Stimulated activated CD8-positive, alpha-beta memory T cell treated with anti-CD3 and anti-CD28 coated beads, Interleukin-2, amount 100 ng/mL, for 1 hour (primary cell): ENCODE measurements at places on chromosomes 2 and 18.

DNA sequence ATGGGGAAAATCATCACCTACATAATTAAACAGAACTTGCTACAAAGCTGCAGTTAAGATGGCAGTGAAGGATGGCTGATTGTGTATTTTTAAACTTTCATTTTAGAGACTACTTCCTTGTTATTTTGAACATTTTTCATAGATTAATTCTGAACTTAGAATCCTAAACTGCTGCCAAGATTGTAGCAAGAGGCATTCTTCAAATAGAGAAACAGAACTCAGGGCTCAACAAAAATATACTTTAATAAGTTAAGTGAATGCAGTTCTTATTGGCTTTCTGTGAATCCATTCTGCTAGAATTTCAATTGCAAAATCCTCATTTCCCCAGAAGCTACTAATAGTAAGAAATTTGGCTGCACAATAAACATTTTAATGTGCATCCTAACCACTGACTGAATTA lies 160.3 kb downstream of the L3MBTL4 start:
- no peak for DNase-seq

- no peak for DNase-seq
Observed at GRCh38 chr2:229080172-229080571, 190.9 kb downstream of the PID1 start.

DNA sequence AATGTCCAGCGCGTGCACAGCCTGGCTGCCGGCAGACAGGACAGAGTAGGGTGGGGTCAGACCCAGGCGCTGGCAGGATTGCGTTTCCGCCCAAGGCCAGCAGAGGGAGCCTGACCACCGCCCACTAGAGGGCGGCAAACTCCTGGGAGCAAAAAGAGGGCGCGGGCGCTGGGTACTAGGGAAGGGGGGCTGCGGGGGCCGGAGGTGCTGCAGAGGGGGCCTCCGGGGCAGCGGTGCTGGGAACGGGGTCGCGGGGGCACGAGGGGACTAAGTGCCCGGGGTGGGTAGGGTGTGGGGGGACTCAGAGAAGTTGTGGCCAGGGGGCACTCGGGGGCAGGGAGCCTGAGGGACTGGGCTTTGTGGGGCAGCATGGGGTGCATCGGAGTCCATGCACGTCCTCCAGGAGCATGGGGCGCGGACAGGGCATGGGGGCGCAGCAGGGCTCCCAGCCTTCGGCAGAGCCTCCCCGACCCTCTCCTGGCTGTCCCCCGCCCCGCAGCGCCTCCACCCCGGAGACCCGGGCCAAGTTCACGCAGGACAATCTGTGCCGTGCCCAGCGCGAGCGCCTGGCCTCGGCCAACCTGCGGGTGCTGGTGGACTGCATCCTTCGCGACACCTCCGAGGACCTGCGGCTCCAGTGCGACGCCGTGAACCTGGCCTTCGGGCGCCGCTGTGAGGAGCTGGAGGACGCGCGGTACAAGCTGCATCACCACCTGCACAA lies 3.2 kb downstream of the TEKT4 start:
- peak; percentile 22 for DNase-seq

DNA sequence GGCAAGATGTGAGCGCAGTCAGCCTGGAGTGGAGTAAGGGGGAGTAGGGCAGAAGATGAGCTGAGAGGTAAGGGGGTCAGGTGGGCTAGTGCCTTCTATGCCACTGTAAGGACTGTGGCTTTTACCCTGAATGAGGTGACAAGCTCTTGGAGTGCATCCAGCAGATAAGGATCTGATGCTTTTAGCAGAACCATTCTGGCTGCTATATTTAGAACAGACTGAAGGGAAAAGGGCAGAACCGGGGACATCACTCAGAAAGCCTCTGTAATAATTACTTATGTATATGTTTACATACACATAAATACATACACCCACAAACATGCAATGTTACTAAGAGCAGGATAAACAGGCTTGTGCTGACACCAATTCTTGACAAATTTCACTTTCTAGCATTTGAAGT lies 124.8 kb downstream of the DTNB start:
- DNase-seq: no peak

- DNase-seq: peak; percentile 64
Observed at GRCh38 chr2:126776692-126777619, 121.0 kb downstream of the GYPC start.

DNA sequence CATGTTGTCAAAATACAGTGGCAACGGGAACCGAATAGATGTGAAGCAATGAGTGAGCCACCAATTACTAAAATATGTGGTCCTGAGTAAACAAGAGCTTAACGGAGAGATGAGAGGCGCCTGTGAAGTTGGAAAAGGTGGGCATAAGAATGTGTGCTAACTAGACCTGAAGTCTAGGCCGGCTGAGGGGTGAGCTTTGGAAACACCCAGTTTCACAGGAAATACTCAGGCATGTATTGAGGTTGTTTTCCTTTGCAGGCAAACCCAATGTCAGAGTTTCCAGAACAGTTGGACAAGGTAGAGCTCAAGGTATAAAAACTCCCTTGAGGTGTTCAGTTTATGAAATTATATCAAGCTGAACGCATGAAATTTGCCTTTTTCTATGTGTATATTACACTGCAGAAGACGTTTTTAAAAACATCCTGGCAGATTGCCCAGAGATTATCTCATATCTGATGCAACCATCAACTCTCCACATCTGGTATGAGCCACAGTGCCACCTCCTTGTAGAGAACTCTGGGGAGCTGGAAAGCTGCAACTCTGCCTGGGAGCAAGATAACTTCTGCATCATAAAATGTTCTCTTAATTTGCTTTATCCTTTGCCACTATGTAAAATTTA lies 3.9 kb upstream of the WDSUB1 start:
- DNase-seq: no peak

DNA sequence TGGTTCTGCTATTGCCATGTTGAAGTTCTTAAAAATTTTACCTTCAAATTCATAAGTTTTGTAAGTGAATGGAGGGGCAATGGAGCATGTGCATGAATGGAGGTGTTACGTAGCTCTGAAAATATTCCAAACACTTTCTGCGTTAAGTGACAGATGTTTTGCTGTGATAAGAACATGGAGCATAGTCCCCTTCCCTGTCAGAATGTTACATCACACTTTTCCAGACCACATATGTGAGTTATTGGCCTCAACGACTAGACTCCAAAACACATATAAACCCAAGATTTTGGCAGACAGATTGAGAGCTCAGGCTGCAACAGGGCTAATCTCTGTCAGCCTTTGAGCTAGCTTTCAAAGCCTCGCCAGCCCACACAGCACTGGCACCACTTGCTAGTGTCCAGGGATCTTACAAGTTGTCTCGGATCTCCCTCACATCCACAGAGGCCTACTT lies 27.2 kb upstream of the MFSD6 start:
- DNase-seq: no peak

GRCh38 chr2:45627911-45628310 lies 16.8 kb upstream of the SRBD1 start:
- DNase-seq: no peak

- DNase-seq: no peak
Observed at GRCh38 chr2:200483729-200484198, 26.1 kb downstream of the KCTD18 start.

DNA sequence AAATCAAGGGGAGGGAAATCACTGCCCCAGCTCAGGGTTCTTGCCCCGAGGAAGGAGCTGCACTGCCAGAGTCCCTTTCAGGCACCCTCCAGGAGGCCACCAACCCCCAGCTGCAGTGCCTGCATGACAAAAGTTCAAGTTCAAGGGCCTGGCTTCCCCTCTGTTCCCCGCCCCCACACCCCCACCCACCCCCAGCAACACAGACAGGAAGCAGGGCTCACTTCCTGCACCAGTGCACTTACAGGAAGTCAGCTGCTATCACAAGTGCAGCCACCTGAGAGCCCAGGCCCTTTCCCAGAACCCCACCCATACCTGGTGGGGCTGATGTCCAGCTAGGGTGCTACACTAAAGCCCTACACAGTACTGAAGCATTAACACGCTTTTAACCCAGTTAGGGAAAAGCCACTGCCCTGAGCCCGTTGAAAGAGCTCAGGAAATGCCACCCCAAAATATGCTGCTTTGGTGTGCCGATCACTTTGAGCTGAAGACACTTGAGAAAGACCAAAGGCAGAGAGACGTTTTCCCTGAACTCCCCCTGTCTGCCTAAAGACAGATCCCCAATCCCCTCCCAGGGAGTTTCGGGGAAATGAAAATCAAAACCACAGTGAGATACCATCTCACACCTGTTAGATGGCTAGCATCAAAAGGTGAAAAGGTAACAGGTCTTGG lies 109.9 kb upstream of the CAB39 start:
- DNase-seq: peak; percentile 4

DNA sequence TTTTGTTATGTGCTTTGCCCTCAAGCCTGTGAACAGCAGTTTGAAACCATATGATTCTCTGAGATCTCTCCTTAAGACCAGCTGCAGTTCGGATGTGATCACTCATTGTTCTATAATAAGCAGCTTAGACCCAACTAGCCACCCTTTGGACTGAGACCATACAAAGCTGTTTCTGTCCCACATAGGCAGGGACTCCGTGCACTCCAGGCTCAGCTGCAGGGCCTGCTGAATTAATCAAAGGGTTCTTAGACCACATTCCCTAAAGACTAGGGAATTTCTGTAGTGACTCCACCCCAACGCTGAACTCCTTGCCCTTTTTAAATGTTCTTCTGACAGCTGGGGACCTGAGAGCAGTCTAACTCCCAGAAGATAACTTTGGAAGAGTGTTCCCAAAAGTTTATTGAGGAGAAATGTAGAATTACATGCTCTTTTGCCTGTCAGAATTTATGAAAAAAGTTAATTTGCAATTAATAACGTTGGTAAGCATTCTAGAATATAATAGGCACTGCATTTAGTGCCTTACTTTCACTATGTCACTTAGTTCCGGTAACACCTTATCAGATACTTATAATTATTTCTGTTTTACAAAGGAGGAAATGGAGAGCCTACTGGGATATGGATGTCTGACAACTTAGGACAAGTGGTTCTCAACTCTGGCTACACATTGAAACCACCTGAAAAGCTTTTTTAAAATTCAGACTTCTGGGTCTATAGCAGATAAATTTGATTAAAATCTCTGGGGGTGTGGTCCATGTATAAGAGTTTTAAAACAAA lies 42.3 kb downstream of the GULP1 start:
- no peak for DNase-seq

- no peak for DNase-seq
Observed at GRCh38 chr2:46876741-46877384, 38.7 kb downstream of the MCFD2 start.

- no peak for DNase-seq
Observed at GRCh38 chr18:49279041-49279440, 181.4 kb downstream of the DYM start.

- no peak for DNase-seq
Observed at GRCh38 chr2:198953328-198953727, 504.4 kb downstream of the SATB2 start.

GRCh38 chr18:62044490-62045000 lies 142.3 kb downstream of the PIGN start:
- no peak for DNase-seq

- DNase-seq: no peak
Observed at GRCh38 chr18:79987566-79987965, 797 bp downstream of the TXNL4A start.

DNA sequence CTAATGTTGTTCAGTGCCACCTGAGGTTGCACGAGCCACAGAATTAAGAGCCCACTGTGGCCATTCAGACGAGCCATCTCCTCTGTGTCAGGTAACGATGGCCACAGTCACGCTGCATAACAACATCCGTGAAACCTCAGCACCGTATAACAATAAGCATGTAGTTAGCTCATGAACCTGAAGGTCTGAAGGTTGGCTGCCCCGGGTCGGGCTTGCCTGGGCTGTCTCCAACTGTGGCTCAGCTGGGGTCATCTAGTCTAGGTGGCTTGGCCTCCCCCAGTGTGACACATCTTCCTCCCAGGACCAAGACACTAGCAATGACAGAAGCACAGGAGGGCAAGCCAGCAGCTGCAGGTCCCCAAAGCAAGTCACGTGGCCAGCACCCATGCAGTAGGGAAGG lies 258.0 kb downstream of the GLI2 start:
- DNase-seq: no peak

- DNase-seq: no peak
Observed at GRCh38 chr2:235701206-235701981, 207.6 kb downstream of the AGAP1 start.

- DNase-seq: no peak
Observed at GRCh38 chr2:36235882-36236281, 119.7 kb upstream of the CRIM1 start.

DNA sequence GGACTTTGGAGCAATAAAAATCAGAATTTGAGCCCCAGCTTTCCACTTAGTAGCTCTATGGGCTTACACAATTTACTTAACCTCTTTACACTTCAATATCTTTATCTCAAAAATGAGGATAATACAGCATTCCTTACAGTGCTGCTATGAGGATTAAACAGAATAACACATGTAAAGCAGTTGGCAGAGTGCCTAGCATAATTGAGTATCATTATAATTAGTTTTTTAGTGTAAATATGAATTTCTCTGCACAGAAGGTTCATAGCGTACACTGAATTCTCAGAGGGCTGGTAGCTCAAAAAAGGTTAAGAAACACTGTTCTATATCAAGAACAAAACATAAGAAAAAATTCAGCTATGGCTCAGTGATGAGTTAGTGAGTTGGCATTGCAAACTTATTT lies 190.4 kb upstream of the CYP26B1 start:
- no peak for DNase-seq

GRCh38 chr2:237538901-237539300 lies 27.5 kb upstream of the PRLH start:
- no peak for DNase-seq
